ENCODE measurements at places on chromosomes 2 and 18. TPM values are rescaled to one million over a fixed set of nuclear protein-coding genes. Genes with fewer than 3 reads are reported as not detected.

DSG4 gene
- not detected for total RNA-seq

LRRC30 gene
- total RNA-seq = not detected

SPHKAP gene
- not detected for total RNA-seq

CNPPD1 gene
- total RNA-seq = 39.8 TPM

RAB31 gene
- 11.6 TPM for total RNA-seq

UGT1A9 gene
- total RNA-seq = not detected

DNA sequence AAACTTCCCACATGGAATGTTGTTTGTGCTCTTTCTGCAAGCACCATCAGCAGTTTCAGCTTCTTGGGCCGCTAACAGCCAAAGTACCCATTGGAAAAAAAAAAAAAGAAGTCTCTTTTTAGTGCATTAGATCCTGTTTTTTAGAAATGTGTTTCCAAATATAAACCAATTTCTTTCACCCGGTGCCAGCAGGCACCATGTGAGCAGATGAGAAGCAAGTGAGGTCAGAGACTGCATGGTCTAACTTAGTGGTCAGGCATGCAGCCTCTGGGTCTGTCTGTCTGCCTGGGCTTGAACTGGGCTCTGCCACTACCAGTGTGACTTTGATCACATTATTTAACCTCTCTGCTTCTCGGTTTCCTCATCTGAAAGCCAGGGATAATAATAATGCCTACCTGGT is 75.2 kb upstream of the NRP2 start:
- H3K27ac ChIP-seq = no peak overlapping the region
- H3K4me1 ChIP-seq = no peaks in the 10 kb centered on the region
- no peaks in the 10 kb centered on the region for H3K27me3 ChIP-seq

DNA sequence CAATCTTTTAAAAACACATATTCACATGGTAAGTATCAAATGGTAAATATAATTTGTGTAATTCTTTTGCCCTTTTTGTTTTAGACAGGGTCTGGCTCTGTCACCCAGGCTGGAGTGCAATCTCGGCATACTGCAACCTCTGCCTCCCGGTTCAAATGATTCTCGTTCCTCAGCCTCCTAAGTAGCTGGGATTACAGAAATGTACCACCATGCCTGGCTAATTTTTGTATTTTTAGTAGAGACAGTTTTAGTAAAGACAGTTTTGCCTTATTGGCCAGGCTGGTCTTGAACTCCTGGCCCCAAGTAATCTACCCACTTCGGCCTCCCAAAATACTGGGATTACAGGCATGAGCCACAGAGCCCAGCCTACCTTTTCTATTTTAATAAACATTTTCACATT is 182.2 kb downstream of the MYCN start:
- no peaks in the 10 kb centered on the region for H3K4me1 ChIP-seq
- H3K27me3 ChIP-seq = no peaks in the 10 kb centered on the region
- H3K4me3 ChIP-seq = no peak overlapping the region
- no peak overlapping the region for H3K27ac ChIP-seq
- no peak for DNase-seq
- H3K36me3 ChIP-seq = no peaks in the 10 kb centered on the region

- H3K36me3 ChIP-seq = no peaks in the 10 kb centered on the region
- H3K4me1 ChIP-seq = peaks cover 2% of the 10 kb centered on the region
- no peaks in the 10 kb centered on the region for H3K27me3 ChIP-seq
- no peak overlapping the region for H3K27ac ChIP-seq
Observed at GRCh38 chr2:163771596-163771995, 35.8 kb upstream of the FIGN start.

DNA sequence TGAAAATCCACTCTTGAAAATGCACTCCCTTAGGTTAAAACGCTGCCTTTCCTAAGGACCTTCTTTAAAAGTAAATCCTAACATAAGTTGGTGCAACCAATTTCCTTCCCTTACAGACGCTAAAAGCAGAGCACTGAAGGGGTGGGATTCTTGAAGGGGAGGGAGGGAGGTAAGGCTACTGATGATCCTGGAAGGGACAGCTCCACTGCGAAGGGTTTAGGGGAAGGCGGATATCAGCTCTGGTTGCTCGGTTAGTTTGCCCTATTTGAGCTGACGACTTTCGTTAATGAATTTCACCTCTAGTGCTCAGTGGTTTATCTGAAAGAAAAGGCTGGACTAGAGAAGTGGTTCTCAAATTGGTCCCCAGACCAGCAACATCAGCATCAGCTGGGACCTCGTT is 49.7 kb upstream of the SIGLEC15 start:
- peaks cover 6% of the 10 kb centered on the region for H3K4me1 ChIP-seq
- no peak overlapping the region for H3K27ac ChIP-seq
- no peaks in the 10 kb centered on the region for H3K36me3 ChIP-seq
- H3K27me3 ChIP-seq = no peaks in the 10 kb centered on the region
- peak overlapping the region; percentile 41 for H3K4me3 ChIP-seq

GRCh38 chr2:203744091-203744490 is 37.7 kb downstream of the CD28 start:
- no peaks in the 10 kb centered on the region for H3K36me3 ChIP-seq
- no peak for DNase-seq
- H3K4me1 ChIP-seq = no peaks in the 10 kb centered on the region
- no peak overlapping the region for H3K4me3 ChIP-seq
- H3K27me3 ChIP-seq = no peaks in the 10 kb centered on the region

DNA sequence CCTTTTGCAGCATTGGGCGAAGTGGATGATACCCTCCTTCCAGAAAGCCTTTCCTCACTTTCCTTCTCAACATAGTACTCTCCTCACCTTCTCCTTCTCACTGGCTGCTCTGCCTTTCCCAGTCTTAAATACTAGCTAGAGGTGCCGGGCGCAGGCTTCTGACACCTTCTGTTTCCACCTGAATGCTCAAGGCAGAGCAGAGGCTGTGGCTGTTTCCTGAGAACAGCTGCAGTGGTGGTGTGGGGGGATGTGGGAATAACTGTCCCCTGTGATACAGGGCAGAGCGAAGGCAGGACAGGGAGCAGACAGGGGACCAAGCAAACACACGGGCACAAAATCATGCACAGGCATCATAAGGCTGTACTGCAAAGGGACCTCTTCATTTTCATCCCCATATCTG is 303.1 kb downstream of the SS18 start:
- no peaks in the 10 kb centered on the region for H3K36me3 ChIP-seq
- H3K4me1 ChIP-seq = no peaks in the 10 kb centered on the region
- no peak for DNase-seq
